T-helper 2 cell (primary cell): ENCODE measurements at places on chromosomes 16 and 17.
A peak's percentile ranks its signal among the peaks of the same experiment; 100 is the strongest.

DNA sequence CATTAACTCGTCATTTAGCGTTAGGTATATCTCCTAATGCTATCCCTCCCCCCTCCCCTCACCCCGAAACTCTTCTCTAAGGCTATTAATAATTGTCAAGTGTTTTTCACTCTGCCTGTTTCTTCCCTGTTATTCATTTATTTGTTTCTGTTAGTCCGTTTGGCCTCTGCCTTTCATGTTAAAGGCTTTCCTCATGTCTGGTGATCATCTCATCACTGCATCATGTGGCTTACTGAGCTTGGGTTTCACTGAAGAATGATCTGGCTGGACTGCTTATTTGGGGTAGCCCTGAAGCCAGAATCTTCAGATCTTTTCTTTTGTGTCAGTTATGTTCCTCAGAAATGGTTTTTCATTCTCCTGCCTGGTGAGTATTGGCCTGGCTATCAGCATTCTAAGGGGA lies 9.5 kb downstream of the UTP4 start:
- no peak for DNase-seq

GRCh38 chr16:62967163-62967562 lies 930.9 kb upstream of the CDH8 start:
- DNase-seq, result no peak

DNA sequence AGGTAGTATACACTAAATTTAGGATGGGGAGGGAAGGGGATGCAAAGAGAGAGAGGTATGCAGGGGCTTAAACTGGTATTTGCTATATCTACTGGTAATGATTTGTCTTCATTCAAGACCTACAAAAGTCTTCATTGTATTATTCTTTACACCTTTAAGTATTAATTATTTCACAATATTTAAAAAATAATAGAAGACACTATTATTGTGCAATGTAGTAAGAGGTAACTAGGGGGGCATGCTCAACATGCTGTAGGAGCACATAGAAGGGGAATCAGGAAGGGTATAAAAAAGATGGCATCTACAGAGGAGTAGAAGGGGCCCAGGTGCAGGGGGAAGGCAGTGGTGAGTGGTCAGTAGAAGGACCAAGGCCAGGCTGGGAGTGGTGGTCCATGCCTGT lies 14.9 kb upstream of the CCR7 start:
- DNase-seq, result no peak

DNA sequence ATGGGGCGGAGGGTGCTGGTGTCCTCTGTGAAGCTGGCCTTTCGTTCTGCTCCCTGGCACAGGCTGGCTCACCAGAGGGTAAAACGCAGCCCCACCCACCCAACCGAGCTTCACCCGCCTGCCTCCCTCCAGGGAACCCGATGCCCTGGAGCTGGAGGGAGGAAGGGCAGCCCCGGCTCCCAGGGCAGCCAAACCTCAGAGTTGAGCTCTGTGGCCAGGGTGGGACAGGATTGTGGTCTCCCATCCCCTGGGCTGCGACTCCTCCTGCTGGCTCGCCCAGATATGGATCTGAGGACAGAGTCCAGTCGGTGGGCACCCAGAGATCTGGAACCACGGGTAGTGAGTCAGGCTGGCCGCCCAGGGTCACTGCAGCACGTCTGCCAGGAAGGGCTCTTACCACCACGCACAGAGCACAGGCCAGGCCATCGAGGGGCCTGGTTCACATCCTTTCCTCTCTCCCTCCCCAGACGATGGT lies 42.6 kb upstream of the CHMP6 start:
- DNase-seq, result no peak

DNA sequence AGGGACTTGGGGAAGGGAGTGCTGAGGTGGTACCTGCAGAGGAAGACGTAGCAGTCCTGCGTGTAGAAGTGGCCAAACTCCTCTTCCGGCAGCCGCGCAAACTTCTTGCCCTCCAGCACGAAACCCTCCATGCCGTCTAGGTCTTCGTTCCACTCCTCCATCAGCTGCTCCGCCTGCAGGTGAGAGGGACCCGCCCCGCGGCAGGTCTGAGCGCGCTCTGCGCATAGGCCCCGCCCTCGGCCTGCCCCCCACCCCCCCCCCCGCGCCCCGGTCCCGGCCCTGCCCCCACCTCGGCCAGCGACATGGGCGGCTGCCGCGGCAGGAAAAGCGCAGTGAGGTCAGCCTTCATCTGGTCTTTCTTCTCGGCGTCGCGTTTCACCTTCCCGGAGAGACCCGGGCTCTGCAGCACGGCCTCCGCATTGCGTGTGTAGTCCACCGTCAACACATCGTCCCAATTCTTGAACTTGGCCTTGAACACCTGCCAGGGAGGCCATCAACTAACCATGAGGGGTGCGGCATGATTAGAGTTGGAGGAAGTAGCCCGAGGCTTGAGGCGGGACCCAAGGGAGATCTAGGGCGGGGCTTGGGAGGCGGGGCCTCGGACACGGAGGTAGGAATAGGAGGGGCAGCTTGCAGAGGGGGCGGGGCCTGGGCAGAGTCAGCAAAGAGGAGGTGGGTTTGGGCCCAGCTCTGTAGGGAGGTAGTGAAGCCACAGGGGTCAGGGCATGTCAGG lies 11.5 kb downstream of the FLII start:
- DNase-seq, result no peak

- DNase-seq, result peak; percentile 81
These were observed 22.9 kb downstream of the DHRS7C start for GRCh38 chr17:9768381-9768934.

GRCh38 chr16:7405166-7405565 lies 72.5 kb downstream of the RBFOX1 start:
- no peak for DNase-seq

- DNase-seq, result no peak
These were observed 42.7 kb downstream of the PGS1 start for GRCh38 chr17:78421084-78421533.

DNA sequence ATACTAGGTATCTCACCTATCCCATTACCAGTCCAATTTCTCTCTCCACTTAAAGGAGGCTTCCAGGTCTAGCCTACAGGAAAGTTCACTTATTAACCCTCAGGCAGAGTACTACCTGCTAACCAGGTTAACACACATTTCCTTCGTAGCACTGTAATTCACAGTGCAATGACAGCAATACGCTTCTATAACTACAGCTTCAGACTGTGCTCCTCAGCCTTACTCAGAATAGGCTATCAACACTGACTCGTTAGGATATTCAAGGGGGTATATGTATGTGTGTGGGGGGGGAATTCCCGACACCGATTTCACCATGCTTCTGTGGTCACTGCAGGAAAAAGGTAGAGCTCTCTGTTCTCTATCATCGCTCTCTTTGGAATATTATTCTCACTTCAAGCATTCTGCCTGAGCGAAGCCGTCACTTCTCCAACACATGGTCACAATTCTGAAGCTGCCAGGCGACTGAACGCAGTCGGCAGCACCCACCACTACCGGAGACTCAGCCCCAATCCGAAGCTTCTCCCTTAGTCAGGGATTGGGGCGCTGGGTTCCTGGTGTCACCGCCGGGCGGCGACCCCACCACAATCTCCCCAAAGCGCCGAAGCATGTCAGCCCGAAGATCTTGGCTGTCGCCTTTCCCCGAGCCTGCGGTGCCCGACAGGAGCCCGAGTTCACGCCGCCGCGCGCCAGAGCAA lies 618 bp downstream of the GGA3 start:
- DNase-seq, result no peak

DNA sequence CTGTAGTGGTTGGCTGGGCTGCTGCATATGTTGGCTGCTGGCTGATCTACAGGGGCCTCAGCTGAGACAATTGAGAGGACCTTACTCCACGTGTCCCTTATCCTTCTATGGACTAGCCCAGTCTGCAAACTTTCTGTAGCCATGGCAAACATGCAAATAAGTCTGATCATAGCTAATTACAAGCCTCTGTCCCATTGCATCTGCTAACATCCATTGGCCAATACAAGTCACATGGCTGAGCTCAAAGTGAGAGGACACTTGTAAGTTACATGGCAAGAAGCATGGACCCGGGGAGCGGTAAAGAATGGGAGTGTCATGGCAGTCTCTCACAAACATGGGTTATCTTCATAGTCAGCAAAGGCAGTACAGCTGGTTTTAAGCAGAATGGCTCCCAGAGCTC lies 11.6 kb upstream of the IL4R start:
- no peak for DNase-seq

- no peak for DNase-seq
These were observed 28.4 kb upstream of the SLC12A3 start for GRCh38 chr16:56836410-56837230.

DNA sequence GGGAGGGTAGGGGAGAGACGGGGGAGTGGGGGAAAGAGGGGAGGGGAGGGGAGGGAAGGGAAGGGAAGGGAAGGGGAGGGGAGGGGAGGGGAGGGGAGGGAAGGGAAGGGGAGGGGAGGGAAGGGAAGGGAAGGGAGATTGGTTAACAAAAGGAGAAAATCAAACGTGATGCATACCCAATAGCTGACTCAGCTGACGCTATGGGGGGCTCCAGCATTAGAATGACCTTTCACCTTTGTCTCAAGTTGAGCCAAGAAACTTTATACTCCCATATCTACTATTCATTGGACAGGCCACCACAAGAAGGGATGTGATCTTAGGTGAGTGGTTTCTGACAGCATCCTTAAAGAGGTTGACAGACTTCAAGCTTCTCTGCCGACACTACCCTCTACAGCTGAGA lies 432.8 kb upstream of the CDH5 start:
- no peak for DNase-seq

DNA sequence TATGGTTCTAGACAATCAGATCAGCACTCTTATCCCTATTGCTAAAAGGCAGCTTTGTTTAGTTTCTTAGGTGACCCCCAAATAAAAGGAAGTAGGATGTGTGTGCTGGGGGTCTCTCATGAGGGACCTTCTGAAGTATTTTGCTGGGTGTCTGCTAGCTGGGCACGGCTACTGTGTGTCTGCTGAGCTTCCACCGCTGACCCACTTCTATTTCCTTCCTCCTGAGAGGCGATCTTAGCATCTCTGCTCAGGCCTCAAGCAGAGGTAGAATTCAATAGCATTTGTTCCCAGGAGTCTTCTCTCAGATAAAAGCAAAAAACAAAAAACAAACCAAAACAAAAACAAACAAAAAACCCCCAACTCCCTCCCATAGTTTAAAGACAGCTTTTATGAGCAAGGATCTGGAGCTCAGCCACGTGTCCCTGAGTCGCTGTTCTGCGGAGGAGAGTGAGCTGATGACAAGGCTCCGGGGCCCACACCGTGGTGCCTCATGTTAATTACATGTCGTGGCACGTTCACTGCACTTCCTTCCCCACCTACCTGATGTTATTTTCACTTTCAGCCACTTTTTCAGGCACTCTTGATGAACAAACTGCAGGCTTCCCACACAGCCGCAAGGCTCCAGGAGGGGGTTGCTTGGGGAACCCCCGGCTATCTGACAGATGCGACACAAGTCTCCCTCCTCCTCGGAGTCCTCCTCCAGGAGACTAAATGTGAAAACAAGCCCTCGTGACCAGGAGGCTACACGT lies 83.5 kb downstream of the MARCHF10 start:
- DNase-seq, result no peak

DNA sequence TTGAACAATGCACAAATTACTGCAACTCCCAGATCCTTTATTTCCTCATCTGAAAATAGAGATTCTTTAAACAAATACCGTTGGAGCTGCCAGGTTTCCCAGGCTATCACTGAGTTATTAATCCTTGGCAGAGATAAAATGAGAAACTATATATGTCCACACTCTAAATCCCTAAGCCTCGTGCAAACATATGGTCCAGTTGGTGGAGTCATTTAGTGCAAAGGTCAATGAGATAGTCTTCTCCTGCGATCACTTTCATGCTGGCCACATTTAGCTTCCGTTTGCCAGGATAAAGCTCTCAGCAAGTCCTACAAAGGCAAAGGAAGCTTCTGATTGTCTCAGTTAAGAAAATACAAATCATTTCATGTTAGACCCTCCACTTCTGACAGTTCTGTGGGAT lies 11.0 kb downstream of the GRIN2A start:
- no peak for DNase-seq
